ENCODE measurements at places on chromosomes 1 and 21.

DNA sequence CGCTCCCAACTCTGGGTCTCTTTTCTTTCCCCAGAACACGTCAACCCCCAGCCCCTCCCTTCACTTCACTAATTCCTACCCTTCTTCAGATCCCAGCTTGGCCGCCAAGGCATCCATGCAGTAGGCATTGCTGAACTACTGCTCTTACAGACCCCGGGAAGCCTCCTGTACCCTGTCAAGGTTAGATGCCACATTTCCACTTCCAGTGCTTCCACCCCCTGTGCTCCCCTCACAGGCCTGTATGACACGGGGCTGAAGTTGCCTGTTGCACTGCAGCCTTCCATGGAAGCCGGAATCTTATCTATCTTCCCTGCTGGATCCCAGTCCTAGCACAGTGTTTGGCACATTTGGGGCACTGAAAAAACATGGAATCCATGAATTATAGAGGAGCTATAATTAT is 99.0 kb upstream of the SOD1 start:
- DNase-seq = no peak

DNA sequence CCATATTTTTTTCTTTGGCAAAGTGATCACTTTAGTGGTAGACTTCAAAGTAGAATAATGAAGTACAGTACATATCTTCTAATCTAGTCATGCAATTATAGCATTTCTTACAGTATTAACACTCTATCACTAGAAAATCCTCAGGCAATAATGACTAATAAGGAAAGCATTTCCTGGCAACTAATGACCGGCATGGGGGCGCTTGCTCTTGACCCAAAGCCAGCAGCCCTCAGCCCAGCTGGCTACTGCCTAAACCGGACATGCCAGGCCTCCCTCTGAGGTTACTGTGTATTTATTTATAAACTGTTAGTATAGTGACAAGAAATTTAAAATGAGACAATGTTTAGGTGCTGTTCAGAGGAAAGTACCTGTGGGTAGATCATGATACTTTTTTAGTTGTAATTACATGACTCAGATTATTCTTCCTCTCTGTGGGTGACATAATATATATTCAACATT is 633.8 kb downstream of the PTPRC start:
- DNase-seq = peak; percentile 14

- peak; percentile 51 for DNase-seq
Measured at GRCh38 chr1:55375617-55376258, 160.6 kb upstream of the USP24 start.

- no peak for DNase-seq
Measured at GRCh38 chr1:238254935-238255334, 364.2 kb upstream of the ZP4 start.

DNA sequence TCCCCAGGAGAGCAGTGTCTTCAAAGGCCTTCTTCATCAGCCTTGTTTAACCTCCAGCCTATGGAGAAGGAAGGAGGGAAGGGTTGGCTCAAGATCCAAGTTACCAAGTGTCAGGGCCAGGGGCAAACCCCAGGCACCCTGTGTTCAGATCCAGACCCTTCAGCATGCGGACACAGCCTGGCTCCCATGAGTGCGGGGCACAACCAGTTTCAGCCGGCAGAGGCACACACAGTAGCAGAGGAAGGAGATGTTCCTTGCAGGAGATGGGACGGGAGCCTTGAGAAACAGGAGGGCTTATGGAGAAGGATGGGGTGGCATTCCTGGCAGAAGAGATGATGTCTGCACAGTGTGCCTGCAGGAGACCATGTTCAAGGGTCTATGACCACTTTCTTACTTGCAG is 161.7 kb upstream of the EDN2 start:
- no peak for DNase-seq

GRCh38 chr1:155166051-155166470 is 7.0 kb downstream of the KRTCAP2 start:
- no peak for DNase-seq

DNA sequence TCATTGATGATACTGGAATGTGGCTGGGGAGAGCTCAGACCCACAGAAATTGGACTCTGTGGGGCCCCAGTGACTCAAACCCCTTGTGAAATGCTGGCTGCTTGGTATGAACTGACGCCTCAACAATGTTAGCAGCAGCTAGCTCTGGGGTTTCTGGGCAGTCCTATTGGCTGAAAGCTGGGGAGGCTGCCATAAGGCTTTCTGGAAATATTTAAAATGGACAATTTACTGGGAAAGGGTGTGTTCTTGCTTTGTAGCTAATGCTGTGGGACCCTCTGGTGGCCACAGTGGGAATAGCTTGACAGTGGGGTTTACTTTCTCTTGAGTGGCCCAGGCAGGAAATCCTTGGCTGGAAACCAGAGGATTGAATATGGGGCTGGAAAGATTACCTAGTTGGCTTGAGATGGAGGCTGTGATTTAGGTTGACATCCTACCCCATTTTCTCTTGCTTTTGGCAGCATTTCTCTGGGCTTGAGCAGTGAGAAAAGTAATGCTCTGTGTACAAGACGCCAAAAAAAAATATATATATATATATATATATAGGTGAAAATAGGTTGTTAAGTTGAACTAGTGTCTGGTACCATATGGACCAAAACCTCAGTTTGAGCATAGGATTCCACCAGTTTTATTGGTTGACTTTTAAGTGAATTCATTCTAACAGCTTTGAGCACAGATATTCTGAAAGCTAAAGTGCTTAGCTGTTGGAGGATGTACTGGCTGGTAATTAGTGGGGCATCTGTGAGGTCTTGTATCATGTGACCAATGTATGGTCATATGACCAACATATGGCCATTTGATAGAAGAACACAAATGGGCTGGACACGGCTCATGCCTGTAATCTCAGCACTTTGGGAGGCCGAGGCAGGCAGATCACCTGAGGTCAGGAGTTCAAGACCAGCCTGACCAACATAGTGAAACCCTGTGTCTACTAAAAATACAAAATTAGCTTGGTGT is 8.2 kb upstream of the S100A10 start:
- DNase-seq = peak; percentile 82

- DNase-seq = peak; percentile 44
Measured at GRCh38 chr1:170247751-170248521, 102.2 kb downstream of the NTMT2 start.

DNA sequence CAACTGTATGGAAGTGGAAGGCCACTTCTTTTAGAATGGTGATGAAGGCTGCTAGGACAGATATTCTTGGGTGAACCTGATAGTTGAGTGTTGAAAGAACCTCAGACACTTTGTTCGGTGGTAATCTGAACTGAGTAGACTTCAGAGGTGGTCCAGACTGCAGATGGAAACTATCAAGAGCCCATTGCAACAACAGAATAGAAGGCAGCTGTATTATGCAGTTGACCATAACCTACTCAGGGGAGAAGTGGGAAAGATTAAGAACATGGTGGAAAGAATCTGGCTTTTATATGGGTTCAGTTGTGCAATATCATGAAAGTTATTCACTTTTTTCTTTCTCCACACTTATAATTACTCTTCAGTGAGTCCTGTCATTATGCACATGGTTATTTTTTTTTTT is 194.0 kb downstream of the KCNK2 start:
- DNase-seq = no peak

- DNase-seq = no peak
Measured at GRCh38 chr1:158153746-158154444, 26.8 kb upstream of the CD1D start.

DNA sequence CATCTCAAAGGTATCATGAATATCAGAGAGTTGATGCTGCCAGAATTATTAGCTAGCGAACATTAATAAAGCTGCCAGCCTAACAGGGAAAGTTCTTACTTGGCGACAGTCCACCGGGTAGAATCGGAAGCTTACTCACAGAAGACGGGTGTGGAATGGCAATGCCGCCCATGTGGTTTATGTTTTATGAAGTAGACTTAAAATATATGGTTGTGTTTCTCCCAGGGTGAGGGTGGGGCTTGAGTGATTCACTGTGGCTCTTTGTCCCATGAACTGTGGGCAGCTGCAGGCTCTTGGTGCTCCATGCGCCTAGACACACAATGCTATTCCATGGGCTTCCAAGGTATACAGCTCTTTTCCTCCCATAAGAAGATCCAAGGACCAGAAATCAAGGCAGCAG is 162.7 kb downstream of the PIGK start:
- DNase-seq = no peak

GRCh38 chr1:1082776-1083415 is 8.8 kb upstream of the RNF223 start:
- no peak for DNase-seq

- no peak for DNase-seq
Measured at GRCh38 chr1:219805191-219805590, 123.2 kb downstream of the SLC30A10 start.

- DNase-seq = no peak
Measured at GRCh38 chr1:157178490-157178889, 40.3 kb upstream of the ETV3 start.

GRCh38 chr1:236560213-236560771 is 36.5 kb downstream of the LGALS8 start:
- DNase-seq = no peak

- no peak for DNase-seq
Measured at GRCh38 chr1:31658721-31659120, 14.0 kb upstream of the PEF1 start.

GRCh38 chr1:54754045-54754444 is 10.3 kb downstream of the PARS2 start:
- DNase-seq = no peak

- DNase-seq = peak; percentile 89
Measured at GRCh38 chr1:111475701-111476100, 1.9 kb downstream of the C1orf162 start.

DNA sequence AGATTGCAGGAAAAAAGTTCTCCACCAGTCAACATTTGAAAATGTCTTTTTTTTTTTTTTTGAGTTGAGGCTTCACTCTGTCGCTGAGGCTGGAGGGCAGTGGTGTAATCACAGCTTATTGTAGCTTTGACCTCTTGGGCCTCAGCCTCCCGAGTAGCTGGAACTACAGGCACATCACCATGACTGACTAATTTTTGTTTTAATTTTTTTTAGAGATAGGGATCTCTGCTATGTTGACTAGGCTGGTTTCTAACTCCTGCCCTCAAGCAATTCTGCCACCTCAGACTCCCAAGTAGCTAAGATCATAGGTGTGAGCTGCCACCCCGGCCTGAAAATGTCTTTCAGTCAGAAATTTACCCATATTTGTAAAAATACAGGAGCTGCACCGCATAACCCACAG is 30.6 kb upstream of the USP24 start:
- DNase-seq = no peak

- no peak for DNase-seq
Measured at GRCh38 chr1:86389307-86389706, 6.8 kb downstream of the ODF2L start.

- DNase-seq = no peak
Measured at GRCh38 chr21:43322805-43323204, 104.1 kb downstream of the SIK1 start.

- DNase-seq = no peak
Measured at GRCh38 chr1:179996099-179996498, 41.5 kb downstream of the CEP350 start.

DNA sequence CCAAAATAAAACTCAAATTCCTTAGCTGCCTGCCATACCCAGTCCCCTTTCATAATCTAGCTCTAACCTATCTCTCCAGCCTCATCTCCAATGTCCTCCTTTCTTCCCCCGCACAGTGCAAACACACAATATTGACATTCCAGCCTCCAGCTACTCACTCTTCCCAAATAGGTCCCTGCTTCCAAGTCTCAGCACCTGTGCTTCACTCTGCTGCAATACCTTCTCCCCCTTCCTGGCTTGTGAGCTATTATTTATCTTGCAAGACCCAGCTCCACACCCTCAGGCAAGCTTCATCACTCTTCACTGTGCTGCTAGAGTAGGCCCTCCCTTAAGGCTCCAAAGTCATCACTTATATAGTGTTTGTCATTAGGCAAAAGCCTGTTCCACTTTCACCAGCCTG is 9.7 kb downstream of the PLPP3 start:
- DNase-seq = no peak

DNA sequence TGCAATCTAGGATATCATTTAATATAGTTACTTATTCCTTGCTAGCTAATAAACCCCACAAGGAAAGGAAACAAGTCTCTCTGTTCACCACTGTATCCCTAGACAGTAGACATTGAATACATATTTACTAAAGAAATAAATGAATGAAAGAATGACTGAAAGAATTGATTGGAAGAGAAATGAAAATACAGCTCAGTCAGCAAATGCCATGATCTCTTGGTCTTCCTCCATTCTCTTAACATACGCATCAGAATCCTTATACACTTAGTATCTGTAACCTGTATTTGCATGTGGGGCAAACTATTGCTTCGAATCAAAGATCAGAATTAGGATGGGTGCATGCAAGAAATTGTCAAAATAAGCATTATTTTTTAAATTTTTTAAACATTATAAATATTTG is 500.8 kb upstream of the ADGRL2 start:
- DNase-seq = no peak

DNA sequence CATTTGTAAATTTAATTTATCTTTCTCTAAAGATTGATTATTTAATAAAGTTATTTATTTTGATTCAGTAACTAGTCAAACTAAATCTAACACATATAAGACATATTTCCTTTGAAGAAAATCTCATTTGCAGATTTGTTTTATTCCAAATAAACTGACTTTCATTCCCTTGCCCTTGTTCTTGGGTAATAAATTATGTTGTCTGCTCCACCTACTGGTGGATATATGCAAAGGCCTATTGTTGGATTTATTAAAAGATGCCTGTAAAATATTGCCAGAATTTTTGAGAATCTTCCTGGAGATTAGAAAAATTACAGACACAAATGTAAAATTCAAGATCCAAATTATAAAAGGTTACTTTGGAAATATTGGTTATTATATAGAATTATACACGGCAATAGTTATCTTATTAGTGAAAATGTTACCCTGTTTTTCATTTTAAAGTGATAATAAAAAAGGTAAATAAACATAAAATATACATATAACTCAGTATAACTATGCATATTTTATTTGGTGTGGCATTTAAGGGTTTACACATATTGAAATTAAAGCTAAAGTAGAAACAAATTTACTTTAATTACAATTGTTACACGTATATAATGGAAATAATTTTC is 116.1 kb downstream of the SPATA17 start:
- DNase-seq = peak; percentile 24

GRCh38 chr21:42465008-42465802 is 30.8 kb downstream of the RSPH1 start:
- no peak for DNase-seq

- no peak for DNase-seq
Measured at GRCh38 chr1:67721650-67722291, 36.8 kb downstream of the GADD45A start.

GRCh38 chr1:197218857-197219256 is 49.2 kb upstream of the CRB1 start:
- no peak for DNase-seq

DNA sequence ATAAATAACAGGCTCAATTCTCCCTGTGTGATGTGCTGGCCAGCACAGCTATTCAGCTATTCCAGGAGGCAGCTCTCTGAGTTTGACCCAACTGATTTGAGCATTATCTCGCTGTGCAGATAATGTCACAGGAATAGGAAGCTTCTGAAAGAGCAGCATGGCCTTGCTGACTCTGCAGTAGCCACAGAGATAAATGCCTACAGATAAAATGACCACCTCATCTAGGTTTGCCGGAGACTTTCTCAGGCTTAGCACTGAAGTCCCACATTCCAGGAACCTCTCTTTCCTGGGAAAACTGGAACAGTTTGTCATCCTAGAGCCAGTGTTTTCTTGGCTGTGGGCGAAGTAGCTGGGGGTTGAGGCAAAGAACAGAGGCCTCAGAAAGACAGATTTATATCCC is 98.9 kb downstream of the MRPL39 start:
- no peak for DNase-seq
